ENCODE measurements at places on chromosomes 6 and 20.

DNA sequence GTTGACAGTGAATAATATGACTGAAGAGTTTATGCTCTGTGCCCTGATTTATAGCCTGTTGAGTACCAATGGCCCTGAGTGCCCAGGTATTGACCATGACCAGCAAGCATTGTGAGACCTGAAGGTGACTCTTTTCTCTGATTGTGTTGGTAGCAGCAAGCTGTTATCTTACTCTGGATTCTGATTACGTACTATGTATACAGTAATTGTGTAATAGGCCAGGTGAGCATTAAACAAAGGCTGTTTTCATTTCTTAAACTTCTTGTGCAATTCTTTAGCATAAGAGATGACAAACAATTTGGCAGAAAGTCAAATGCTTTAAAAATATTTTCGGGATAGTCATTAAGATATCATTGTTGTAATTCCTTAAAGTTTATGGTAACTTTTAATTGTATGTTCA, 111.7 kb upstream of the PTPRK start:
- DNase-seq: peak; percentile 2
- H3K27ac ChIP-seq: no peak overlapping the region
- H3K27me3 ChIP-seq: no peaks in the 10 kb centered on the region
- no peaks in the 10 kb centered on the region for H3K36me3 ChIP-seq

DNA sequence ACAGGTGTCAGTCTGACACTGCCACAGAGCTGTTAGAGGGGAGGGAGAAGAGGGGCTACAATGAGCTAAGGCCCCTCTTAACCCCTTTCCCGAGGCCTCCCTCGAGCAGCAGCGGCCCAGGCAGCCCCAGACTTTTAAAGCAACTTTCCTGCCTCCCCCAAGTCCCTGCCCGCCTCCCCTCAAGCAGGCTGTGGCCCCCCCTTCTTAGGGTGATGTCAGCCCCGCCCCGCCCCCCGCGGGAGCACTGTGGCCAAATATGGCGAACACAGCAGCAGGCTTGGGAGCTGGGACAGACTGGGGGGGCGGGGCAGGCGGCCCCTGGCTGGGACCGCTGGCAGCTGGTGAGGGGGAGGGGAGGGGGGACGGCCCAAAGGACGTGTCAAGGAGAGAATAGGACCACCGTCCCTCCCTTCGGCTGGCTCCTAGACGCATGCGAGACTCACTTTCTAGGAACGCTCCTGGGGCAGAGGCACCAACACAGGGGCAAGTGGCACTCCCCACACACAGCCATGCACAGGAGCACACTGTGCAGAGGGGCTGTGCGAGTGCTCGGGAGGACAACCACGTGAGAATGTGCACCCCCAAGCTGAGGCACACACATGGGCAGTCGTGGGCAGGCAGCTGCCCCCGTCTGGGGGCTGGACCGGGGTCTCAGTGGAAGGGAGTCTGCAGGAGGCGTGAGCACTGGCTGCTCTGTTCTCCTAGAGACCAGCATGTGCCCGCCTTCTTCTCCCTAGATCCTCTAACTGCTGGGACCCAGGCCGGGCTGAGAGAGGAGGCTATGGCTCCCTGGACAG, 6.7 kb downstream of the TEAD3 start:
- H3K36me3 ChIP-seq: peaks cover 10% of the 10 kb centered on the region
- H3K27me3 ChIP-seq: no peaks in the 10 kb centered on the region
- H3K27ac ChIP-seq: peak overlapping the region; percentile 60
- H3K4me1 ChIP-seq: peaks cover 88% of the 10 kb centered on the region
- DNase-seq: peak; percentile 64

DNA sequence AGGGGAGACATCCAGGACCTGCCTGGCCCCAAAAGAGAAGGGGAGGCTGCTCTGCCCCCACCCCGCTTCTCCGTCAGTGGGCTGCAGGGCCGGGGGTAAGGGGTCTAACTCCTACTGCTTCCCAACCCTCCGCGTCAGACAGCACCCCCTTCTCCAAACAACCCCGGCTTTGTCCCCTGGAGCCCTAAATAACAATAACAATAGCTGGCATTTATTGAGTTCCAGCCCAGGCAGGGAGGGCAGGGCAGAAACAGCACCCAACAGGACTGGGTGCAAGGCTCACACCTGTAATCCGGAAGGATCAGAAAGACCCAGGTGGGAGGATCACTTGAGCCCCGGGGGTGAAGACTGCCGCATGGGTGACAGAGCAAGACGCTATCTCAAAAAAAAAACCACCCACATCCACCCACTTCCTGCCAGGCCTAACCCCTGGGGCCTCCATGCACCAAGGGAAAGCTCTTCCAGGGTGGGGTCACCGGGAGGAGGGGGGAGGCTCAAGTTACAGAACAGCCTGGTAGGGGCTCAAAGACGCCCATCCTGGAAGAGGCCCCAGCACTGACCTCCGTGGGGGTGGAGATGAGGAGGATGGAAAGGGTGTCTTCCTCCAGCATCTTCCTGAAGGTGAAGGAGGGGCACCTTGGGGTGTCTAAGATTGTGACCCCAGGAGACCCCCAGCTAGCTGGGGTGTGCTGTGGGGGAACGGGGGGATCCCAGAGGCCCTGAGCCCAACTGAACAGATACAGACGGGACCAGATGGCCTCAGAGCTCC, 1.3 kb upstream of the FNDC11 start:
- H3K27me3 ChIP-seq: peaks cover 50% of the 10 kb centered on the region
- no peak overlapping the region for H3K27ac ChIP-seq

- no peaks in the 10 kb centered on the region for H3K27me3 ChIP-seq
- no peak overlapping the region for H3K4me3 ChIP-seq
- H3K27ac ChIP-seq: no peak overlapping the region
- H3K4me1 ChIP-seq: no peaks in the 10 kb centered on the region
- DNase-seq: no peak
Observed at GRCh38 chr6:91781946-91782345, 1195.1 kb upstream of the MAP3K7 start.

DNA sequence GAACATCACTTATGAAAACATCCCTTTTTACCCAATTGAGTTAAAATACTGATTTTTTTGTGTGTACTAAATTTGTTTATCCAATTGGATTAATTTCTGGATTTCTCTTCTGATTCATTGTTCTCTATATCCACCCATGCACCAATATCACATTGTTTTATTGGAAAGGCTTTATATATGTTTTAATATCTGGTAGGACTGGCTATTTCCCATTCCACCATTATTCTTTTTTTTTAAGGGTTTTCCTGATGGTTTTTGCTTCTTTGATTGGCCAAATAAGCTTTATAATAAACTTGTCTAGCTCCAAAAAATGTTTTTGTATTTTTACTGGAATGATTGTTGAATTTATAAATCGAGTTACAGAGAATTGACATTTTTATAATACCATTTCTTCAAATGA, 59.4 kb upstream of the DOK5 start:
- no peak overlapping the region for H3K27ac ChIP-seq
- H3K36me3 ChIP-seq: no peaks in the 10 kb centered on the region
- H3K4me1 ChIP-seq: no peaks in the 10 kb centered on the region
- no peak for DNase-seq
- no peak overlapping the region for H3K4me3 ChIP-seq
- no peaks in the 10 kb centered on the region for H3K27me3 ChIP-seq

DNA sequence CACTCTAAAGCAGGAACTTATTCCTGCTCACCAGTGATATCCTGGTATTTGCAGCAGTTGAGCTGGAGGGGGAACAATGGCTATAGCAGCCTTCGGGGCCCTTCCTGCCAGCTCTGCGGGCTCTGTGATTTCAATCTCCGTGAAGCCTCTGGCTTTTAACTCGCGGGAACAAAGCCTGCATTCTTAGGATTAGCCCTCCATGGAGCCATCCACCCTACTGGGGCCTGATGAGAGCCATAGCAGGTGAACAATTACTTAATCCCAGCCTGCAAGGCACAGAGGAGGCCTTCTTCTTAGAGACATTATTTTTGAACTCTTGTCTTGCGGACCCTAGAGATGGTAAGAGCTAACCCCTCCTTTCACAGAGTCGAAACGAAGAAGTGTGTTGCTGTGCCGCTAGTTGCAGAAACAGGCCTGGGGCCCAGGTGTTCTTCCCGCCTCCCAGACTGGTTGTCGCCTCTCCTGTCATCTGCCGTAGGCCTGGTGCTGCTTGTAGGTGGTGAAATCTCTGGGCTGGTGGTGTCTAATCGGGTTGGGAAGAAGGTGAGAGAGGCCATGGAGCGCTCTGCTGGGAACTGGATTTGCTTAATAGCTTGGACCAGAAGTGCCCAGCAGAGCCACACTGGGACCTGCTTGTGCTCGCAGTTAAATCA, 9.7 kb downstream of the GHRH start:
- no peak overlapping the region for H3K4me3 ChIP-seq
- no peaks in the 10 kb centered on the region for H3K36me3 ChIP-seq
- DNase-seq: no peak
- no peak overlapping the region for H3K27ac ChIP-seq
- H3K27me3 ChIP-seq: no peaks in the 10 kb centered on the region

- H3K27me3 ChIP-seq: peaks cover 33% of the 10 kb centered on the region
- H3K4me1 ChIP-seq: peaks cover 18% of the 10 kb centered on the region
- peak within 1 kb of the TSS; percentile 88 for H3K4me3 ChIP-seq
- H3K27ac ChIP-seq: peak within 1 kb of the TSS; percentile 87
- no peaks in the 10 kb centered on the region for H3K36me3 ChIP-seq
- DNase-seq: peak; percentile 95
Observed at GRCh38 chr6:7541175-7542064, at the start of gene DSP. Gene DSP (plus strand): TSS chr6:7541671. CDS start chr6:7541916, 245 bp downstream.

GRCh38 chr6:110467566-110468140, 8.8 kb downstream of the SLC22A16 start:
- H3K27me3 ChIP-seq: peaks cover 2% of the 10 kb centered on the region
- no peak for DNase-seq
- no peaks in the 10 kb centered on the region for H3K4me1 ChIP-seq
- no peaks in the 10 kb centered on the region for H3K36me3 ChIP-seq
- H3K27ac ChIP-seq: no peak overlapping the region
- no peak overlapping the region for H3K4me3 ChIP-seq

DNA sequence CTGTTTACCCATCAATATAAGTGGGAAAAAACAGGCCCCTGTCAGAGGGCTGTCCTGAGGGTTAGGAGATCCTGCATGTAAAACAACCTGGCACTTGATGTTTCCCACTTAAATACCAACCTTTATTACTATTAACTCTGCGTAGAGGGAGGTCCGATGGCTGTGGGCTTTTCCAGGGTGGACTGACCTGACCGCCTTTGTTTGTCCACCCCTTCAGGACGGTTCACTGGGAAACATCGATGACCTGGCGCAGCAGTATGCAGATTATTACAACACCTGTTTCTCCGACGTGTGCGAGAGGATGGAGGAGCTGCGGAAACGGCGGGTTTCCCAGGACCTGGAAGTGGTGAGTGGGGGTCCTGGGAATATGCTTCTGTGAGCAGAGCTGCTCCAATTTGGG, 47.3 kb downstream of the SASH1 start:
- no peaks in the 10 kb centered on the region for H3K27me3 ChIP-seq
- no peak overlapping the region for H3K4me3 ChIP-seq
- no peak overlapping the region for H3K27ac ChIP-seq
- H3K4me1 ChIP-seq: no peaks in the 10 kb centered on the region
- no peaks in the 10 kb centered on the region for H3K36me3 ChIP-seq

GRCh38 chr6:36623547-36624459, 29.6 kb downstream of the SRSF3 start:
- no peaks in the 10 kb centered on the region for H3K36me3 ChIP-seq
- peak; percentile 94 for DNase-seq
- H3K4me1 ChIP-seq: peaks cover 28% of the 10 kb centered on the region
- H3K4me3 ChIP-seq: no peak overlapping the region
- H3K27me3 ChIP-seq: no peaks in the 10 kb centered on the region

- no peaks in the 10 kb centered on the region for H3K36me3 ChIP-seq
- no peak overlapping the region for H3K4me3 ChIP-seq
- DNase-seq: no peak
- no peak overlapping the region for H3K27ac ChIP-seq
Observed at GRCh38 chr6:33837971-33838665, 34.3 kb upstream of the MLN start.

- DNase-seq: no peak
- H3K27ac ChIP-seq: no peak overlapping the region
- no peaks in the 10 kb centered on the region for H3K36me3 ChIP-seq
- H3K4me3 ChIP-seq: no peak overlapping the region
- no peaks in the 10 kb centered on the region for H3K4me1 ChIP-seq
Observed at GRCh38 chr6:137601471-137601870, 107.3 kb upstream of the OLIG3 start.

DNA sequence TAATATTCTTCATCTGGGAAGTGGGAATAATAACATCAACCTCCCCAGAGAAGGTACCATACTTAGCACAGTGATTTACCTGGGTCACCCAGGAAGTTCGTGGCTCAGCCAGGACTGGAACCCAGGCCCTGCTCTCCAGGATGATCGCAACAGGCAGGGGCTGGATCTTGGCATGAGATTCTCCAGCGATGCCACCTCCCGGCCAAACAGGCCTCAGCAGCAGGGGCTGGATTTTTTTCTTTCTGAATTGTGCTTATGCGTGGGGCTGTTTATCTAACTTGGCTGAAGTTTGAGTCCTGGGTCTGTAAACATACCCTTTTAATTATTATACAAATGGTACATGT, 129.5 kb upstream of the PTPN1 start:
- H3K36me3 ChIP-seq: no peaks in the 10 kb centered on the region
- no peak overlapping the region for H3K4me3 ChIP-seq
- H3K27me3 ChIP-seq: no peaks in the 10 kb centered on the region
- H3K27ac ChIP-seq: no peak overlapping the region
- H3K4me1 ChIP-seq: peaks cover 51% of the 10 kb centered on the region

DNA sequence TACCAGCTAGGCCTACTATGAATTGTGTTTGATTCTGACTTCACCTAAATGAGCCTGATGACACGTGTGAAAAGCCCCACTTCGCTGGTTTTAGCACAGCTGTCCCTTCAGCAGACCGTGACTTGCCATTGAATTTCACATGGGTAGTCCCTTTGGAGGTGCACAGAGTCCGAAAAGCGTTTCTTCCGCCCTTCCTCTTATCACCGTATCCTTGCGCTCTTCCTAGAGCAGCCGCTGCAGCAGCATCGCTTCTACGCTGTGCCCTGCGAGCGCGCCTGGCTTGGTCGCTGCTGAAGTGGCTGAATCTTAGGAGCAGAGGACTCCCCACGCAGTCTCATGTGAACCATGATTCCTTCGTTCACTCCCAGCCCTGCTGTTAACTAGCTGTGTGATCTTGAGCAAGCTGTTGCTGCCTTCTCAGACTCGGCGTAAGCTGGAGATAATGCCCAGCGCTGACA, 127.0 kb downstream of the PACRG start:
- H3K4me3 ChIP-seq: no peak overlapping the region
- H3K4me1 ChIP-seq: no peaks in the 10 kb centered on the region
- H3K36me3 ChIP-seq: no peaks in the 10 kb centered on the region
- no peak overlapping the region for H3K27ac ChIP-seq
- no peak for DNase-seq

GRCh38 chr6:159973951-159974350, 5.1 kb downstream of the IGF2R start:
- no peaks in the 10 kb centered on the region for H3K27me3 ChIP-seq
- peaks cover 25% of the 10 kb centered on the region for H3K4me1 ChIP-seq
- no peaks in the 10 kb centered on the region for H3K36me3 ChIP-seq
- no peak for DNase-seq
- H3K27ac ChIP-seq: no peak overlapping the region

Measured in large intestine (tissue), 12 donors.